Activated CD4-positive, alpha-beta T cell treated with anti-CD3 and anti-CD28 coated beads, Interleukin-2, amount 10 ng/mL, durations not matched to agents 7 days and 5 days (primary cell): ENCODE measurements at places on chromosomes 1 and 21.
A peak's percentile ranks its signal among the peaks of the same experiment; 100 is the strongest.

- H3K27me3 ChIP-seq = peaks cover 74% of the 10 kb centered on the region
- no peak within 1 kb of the TSS for H3K4me3 ChIP-seq
- no peaks in the 10 kb centered on the region for H3K36me3 ChIP-seq
- peaks cover 23% of the 10 kb centered on the region for H3K4me1 ChIP-seq
- H3K27ac ChIP-seq = no peak within 1 kb of the TSS
- no peak for DNase-seq
These were observed at the start of gene LIN28A for GRCh38 chr1:26410706-26411623. TSS of gene LIN28A (plus strand) at chr1:26410817. CDS start at chr1:26410892, 75 bp downstream.

- H3K27me3 ChIP-seq = peaks cover 13% of the 10 kb centered on the region
- no peak for DNase-seq
- no peak overlapping the region for H3K4me3 ChIP-seq
- H3K27ac ChIP-seq = no peak overlapping the region
These were observed 3.0 kb downstream of the A3GALT2 start for GRCh38 chr1:33317946-33318345.

DNA sequence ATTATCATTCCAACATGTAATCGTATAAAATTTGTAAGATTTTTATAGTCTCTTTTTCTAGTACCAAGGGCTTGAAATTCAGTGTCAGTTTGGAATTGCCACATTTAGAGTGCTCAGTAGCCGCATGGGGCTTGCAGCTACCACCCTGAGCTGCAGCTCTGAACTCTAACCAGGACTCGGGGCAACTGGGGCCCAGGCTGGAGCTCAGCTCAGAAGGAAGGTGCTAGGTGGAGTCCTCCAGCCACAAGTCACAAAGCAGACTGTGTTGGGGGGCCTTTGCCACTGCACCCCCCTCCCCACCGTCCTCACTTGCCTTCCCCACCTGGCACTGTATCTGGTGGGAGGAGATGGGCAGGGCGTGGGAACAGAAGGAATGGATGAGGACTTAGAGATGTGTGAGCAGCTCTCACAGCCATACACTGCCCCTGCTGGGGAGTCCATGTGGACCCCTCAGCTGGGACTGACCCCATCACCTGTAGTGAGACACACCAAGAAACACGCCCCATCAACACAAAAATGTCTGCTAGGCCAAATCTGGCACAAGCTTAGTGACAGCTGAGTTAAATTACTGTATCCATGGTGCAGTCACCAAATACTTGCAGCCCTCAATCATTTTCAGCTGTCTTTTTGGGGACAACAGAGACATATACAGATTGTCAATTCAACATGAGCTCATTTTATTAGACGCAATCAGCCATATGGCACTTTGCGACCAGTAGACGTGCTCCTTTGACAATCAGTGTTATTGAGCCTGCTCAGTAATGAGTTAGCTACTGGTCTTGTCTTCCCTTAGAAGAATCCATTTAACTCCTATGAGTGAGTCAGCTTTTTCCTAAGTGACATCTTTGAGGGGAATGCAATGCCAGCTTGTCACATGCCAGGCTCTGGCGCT lies 241.7 kb upstream of the RAB4A start:
- H3K4me1 ChIP-seq = peaks cover 30% of the 10 kb centered on the region
- H3K27me3 ChIP-seq = peaks cover 3% of the 10 kb centered on the region
- no peak overlapping the region for H3K27ac ChIP-seq
- H3K4me3 ChIP-seq = no peak overlapping the region
- H3K36me3 ChIP-seq = no peaks in the 10 kb centered on the region

GRCh38 chr1:25698252-25698651 lies 81.7 kb downstream of the MAN1C1 start:
- DNase-seq = no peak
- H3K27ac ChIP-seq = no peak overlapping the region
- H3K4me3 ChIP-seq = no peak overlapping the region
- peaks cover 3% of the 10 kb centered on the region for H3K27me3 ChIP-seq
- H3K4me1 ChIP-seq = peaks cover 44% of the 10 kb centered on the region

GRCh38 chr1:48741380-48741779 lies 35.3 kb downstream of the BEND5 start:
- H3K4me1 ChIP-seq = no peaks in the 10 kb centered on the region
- H3K36me3 ChIP-seq = no peaks in the 10 kb centered on the region
- no peak for DNase-seq
- H3K4me3 ChIP-seq = no peak overlapping the region

DNA sequence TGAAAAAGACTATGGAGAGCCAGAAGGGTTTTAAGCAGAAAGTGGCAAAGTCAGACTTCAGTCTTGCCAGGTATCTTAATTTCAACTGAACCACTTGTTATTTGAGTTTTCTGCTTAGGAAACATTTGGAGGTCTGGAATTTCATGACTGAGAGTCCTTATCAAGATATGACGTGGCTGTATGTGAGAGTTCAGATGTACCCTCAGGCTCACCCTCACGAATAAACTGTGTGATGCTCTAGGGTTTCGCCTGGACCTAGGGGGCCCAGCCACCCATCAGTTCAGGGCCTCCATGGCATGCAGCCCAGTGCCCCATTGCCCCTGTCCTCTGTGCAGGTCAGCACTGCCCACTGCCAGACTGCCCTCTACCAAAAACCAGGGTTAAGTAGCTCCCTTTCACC lies 30.6 kb upstream of the TADA1 start:
- H3K36me3 ChIP-seq = peaks cover 3% of the 10 kb centered on the region
- H3K4me1 ChIP-seq = peaks cover 43% of the 10 kb centered on the region
- peaks cover 2% of the 10 kb centered on the region for H3K27me3 ChIP-seq
- no peak overlapping the region for H3K4me3 ChIP-seq
- H3K27ac ChIP-seq = no peak overlapping the region
- no peak for DNase-seq

DNA sequence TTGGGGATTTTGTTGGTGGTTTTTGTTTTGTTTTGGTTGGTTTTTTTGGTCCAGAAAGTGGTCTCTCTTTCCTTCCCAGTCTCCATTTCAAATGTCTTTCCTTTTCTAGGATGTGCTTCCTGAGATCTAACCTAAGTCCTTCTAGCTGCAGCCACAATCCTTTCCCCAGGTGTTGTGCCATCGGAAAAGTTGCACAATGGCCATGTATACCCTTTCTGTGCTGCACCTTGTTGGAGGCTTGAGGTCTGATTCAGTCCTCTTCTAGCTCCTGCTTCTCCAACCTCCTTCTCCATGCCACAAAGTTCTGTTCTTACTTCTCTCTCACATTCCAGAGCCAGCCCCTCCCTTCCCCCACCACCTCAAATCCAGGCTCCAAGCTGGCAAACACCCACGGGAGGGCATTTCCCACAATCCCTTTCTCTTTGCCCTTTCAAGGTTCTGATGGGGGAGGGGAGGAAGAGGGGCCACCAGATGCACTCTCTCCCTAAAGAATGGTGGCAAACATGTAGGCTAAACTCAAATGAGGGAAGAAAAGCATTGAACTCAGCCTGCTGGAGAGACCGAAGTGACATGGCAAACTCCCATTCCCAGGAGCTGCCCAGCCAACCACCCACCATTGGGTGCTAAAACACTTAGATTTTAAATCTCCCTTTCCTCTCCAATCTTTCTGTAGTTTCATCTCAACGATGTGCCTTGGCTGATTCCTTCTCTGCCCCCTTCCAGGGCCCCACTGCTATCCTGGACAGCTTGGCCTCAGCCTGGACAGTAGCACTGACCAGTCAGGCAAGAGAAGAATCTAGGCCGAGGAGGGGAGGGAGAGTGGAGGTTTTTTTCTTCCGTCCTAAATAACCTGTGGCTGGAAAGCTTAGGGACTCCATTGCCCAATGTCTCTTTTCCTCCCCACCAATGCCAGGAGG lies 2.9 kb downstream of the KCNJ10 start:
- no peaks in the 10 kb centered on the region for H3K36me3 ChIP-seq
- no peak overlapping the region for H3K27ac ChIP-seq
- DNase-seq = no peak

DNA sequence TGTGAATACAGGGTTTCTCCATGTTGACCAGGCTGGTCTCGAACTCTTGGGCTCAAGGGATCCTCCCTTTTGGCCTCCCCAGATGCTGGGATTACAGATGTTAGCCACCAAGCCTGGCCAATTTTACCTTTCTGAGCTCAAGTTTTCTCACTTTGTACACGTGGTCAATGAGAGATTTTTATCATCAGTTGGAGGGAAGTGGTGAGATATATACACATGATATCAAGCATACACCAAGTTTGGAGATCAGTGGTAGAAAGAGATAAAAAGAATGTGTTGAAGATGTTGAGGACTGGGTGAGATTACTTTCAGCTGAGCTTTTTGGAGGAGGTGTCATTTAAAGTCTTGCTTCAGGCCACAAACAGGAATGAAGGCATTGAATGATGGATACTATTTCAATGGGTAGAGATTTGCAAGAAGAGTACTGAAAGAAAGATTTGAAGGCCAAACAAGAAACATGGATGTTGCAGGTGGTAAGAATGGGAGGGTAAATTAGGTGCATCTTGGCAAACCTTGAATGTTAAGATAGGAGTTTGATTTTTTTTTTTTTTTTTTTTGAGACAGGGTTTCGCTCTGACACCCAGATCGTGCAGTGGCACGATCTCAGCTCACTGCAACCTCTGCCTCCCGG lies 3.0 kb upstream of the SESN2 start:
- H3K27ac ChIP-seq = peak overlapping the region; percentile 89
- H3K4me3 ChIP-seq = peak overlapping the region; percentile 34
- H3K36me3 ChIP-seq = peaks cover 5% of the 10 kb centered on the region
- peaks cover 42% of the 10 kb centered on the region for H3K4me1 ChIP-seq

GRCh38 chr1:31855038-31855845 lies 39.4 kb upstream of the SPOCD1 start:
- H3K4me3 ChIP-seq = no peak overlapping the region
- H3K27me3 ChIP-seq = no peaks in the 10 kb centered on the region
- H3K27ac ChIP-seq = no peak overlapping the region

DNA sequence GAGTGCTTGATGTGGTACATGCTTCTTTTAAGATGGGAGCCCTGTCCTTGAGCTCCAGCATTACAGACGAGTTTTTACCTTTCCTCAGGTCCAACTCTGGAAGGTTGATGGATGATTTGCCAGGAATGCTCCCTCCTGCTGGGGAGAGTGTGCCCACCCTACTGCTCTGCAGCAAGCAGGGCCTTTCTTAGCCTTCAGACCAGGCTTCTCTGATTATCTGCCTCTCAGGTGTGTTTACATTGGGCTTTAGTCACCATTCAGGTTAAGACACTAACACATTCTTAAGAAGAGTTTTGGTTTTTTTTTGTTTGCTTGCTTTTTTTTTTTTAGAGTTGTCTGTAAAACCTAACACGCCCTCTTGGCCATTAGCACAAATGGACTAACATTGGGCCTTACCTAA lies 301.8 kb downstream of the KCNT2 start:
- H3K36me3 ChIP-seq = no peaks in the 10 kb centered on the region
- no peak overlapping the region for H3K4me3 ChIP-seq
- no peak overlapping the region for H3K27ac ChIP-seq
- no peak for DNase-seq

GRCh38 chr1:61012341-61012761 lies 70.0 kb upstream of the NFIA start:
- no peak for DNase-seq
- peaks cover under 1% of the 10 kb centered on the region for H3K4me1 ChIP-seq
- H3K36me3 ChIP-seq = no peaks in the 10 kb centered on the region
- H3K27ac ChIP-seq = no peak overlapping the region

DNA sequence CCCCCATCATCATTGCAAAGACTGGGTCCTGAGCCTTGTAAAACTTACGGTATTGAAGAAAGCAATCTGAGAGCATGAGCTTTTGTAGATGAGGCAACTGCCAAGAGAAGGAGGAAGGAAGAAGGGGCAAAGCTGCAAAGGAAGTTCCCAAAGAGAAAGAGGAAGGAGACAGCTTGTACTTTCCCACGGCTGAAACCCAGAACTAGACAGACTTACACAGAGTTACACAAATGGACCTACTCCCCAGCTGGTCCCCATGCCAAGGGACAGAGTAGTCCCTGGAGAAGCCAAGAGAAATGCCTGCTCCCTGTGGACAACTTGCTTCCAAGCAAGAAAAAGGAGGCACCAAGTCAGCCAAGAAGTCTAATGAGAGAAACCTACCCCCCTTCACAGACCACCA lies 22.6 kb downstream of the SLC5A9 start:
- H3K4me3 ChIP-seq = no peak overlapping the region
- H3K36me3 ChIP-seq = no peaks in the 10 kb centered on the region
- H3K27ac ChIP-seq = no peak overlapping the region
- peaks cover 3% of the 10 kb centered on the region for H3K27me3 ChIP-seq
- no peaks in the 10 kb centered on the region for H3K4me1 ChIP-seq

- H3K36me3 ChIP-seq = no peaks in the 10 kb centered on the region
- H3K4me3 ChIP-seq = no peak overlapping the region
- no peaks in the 10 kb centered on the region for H3K27me3 ChIP-seq
- no peak for DNase-seq
- peaks cover 17% of the 10 kb centered on the region for H3K4me1 ChIP-seq
These were observed 19.8 kb downstream of the CTNNBIP1 start for GRCh38 chr1:9890224-9890731.

GRCh38 chr1:235404190-235404589 lies 37.0 kb downstream of the TBCE start:
- no peak for DNase-seq
- peaks cover 4% of the 10 kb centered on the region for H3K36me3 ChIP-seq
